ENCODE measurements at places on chromosomes 1 and 21.
A peak's percentile ranks its signal among the peaks of the same experiment; 100 is the strongest.

- DNase-seq, result no peak
Observed at GRCh38 chr1:8871965-8872399, 6.5 kb downstream of the ENO1 start.

- no peak for DNase-seq
Observed at GRCh38 chr21:38810034-38810825, 4.5 kb downstream of the ETS2 start.

GRCh38 chr21:46532080-46532479 is 72.8 kb downstream of the S100B start:
- DNase-seq, result no peak

DNA sequence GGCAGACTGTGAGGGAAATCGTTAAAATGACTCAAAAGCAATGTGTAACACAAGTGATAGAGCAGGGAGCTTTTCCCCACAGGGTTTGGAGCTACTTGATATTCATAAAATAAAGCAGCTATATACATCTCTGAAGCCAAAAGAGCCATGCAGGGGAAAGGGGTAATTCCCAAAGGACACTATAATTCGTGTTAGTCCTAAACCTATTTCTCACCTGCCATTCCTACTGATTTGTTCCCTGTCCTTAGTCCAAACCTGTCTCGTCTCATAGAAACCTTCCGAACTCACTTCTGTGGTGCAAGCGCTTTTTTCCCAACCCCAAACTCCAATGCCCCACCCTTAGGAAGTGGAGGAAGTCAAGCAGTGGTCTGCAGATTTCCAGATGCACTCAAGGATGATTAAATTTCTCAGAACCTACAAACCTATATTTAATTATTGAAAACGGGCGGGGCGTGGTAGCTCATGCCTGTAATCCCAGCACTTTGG is 946 bp upstream of the HNRNPR start:
- DNase-seq, result no peak

DNA sequence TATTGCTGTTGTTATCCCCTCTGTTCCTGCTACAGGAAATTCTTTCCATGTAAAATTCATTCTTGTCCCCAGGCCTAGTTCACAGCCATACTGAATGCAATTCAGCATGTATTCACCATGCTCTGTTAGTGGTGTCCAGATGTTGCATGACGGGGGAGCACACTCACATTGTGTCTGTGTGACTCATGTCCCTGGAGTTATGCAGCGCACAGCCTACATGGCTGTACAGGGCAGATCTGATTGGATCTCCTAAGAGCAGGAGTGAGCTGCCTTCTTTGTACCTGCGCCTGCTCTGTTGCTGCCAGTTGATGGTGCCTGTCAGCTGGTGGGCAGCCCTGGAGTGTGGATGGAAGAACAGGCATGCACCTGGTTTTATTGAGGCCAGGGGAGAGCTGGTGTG is 17.6 kb downstream of the HTR6 start:
- no peak for DNase-seq

DNA sequence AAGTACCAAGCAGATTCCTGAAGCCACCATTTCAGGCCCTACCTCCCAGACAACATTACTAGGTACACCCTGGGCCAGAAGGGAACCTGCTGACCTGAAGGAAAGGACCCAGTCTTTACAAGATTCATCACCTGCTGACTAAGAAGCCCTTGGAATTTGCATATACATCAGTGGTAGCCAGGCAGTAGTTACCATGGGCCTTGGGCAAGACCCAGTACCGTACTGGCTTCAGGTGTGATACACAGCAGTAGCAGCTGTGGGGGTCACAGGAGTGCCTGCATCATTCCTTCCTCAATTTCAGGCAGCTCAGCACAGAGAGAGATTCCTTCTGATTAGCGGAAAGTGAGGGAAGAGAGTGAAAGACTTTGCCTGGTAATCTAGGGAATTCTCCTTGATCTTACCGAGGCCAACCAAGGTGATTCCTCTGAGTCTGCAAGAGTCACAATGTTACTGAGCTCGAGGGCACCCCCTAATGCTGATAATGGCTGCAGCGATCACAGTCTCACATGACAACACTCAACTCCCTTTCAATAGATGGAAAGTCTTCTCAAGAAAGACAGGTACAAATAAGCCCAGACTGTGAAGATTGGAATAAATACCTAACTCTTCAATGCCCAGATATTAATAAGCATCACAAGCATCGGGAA is 22.0 kb upstream of the UHMK1 start:
- DNase-seq, result no peak

- peak; percentile 93 for DNase-seq
Observed at GRCh38 chr1:41919764-41920397, 1.2 kb upstream of the HIVEP3 start.

DNA sequence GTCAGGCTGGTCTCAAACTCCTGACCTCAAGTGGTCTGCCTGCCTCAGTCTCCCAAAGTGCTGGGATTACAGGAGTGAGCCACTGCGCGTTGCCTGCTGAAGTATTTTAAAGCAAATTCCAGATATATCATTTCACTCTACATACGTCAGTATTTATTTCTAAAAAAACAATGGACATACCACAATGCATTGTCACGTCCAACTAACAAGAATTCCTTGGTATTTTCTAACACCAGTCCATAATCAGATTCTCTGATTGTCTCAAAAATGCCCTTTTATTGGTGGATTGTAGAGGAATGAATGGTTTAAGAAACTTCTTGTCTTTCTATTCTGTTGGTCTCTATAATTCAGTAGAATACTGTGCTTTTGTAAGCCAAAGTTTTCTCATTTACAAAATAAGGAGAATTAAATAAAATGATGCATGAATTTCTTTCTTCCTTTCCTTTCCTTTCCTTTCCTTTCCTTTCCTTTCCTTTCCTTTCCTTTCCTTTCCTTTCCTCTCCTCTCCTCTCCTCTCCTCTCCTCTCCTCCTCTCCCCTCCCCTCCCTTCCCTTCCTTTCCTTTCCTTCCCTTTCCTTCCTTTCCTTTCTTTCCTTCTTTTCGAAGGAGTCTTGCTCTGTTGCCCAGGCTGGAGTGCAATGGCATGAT is 55.8 kb downstream of the VPS13D start:
- DNase-seq, result no peak

DNA sequence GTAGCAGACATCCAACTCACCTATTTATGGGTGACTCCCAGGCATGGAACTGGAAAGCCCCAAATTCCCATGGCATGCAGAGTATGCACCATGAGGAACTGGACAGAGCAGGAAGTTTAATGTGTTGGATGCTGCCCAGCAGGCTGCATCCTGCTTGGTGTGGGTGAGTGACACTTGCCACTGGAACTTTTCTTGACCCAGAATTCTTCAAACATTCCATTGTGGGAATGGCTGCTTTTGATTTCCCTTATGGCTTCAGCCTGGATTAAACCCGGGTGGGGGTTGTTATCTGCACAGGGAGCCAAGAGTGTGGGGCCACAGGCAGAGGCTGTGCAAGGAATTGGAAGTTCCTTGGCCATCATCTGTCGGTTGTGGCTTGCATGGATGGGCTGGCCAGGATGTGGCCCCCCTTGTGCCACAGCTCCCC is 26.9 kb upstream of the BACE2 start:
- no peak for DNase-seq

DNA sequence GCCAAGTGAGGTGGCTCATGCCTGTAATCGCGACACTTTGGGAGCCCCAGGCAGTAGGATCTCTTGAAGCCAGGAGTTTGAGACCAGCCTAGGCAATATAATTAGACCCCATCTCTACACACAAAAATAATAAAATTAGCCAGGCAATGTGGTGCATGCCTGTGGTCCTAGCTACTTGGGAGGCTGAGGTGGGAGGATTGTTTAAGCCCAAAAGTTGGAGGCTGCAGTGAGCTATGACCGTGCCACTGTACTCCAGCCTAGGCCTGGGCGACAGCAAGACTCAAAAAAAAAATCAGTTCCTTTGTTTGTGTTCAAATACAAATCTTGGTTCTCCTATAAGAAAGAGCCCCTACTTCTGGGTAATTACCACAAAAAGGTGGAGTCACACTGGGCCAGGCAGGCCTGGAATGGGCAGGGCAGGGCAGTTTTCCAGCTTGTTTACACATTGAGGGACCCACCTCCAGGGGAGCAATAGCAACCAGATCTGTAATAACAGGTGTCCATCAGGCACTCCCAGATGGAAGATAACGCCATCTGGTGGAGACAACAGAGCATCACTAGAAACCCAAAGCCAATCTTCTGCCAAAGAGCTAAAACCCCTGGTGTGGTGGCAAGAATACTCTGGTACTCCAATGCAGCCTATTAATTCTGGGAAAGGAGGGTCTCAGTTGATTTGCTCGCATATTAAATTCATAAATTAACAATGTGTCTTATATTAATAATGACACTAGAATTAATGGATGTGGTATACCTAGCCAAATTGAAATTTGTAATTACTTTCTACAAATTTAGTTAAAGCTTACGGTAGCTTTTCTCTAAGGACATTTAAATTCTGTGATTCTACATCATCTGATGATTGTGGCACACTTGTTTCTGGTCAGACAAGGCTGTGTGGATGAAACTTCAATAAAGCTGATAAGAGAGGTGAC is 13.2 kb downstream of the PPP1R15B start:
- peak; percentile 78 for DNase-seq

- no peak for DNase-seq
Observed at GRCh38 chr1:51636764-51637522, 20.1 kb downstream of the OSBPL9 start.

DNA sequence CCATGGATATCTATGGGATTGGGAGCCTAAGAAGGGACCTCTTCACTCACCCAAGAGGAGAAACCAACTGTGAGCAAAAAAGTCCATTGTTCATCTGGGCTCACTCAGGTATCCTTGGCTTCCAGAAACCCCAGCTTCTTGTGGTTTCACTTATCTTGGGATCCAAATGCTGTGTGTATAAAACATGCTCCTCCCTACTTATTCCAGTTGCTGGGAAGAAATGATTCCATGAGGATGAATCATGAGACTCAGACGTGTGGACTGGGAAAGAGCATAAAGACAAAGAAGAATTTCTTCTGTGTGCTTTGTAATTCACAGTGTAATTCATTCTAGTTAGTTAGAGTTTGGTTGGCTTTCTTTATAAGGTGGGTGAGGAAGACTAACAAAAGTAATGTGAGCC is 283.7 kb downstream of the ZNF648 start:
- DNase-seq, result no peak
